ENCODE measurements at places on chromosomes 7 and 10. TPM values are rescaled to one million over a fixed set of nuclear protein-coding genes. Genes with fewer than 3 reads are reported as not detected.
A peak's percentile ranks its signal among the peaks of the same experiment; 100 is the strongest.

- DNase-seq = peak; percentile 3
- no peak overlapping the region for H3K27ac ChIP-seq
- no peaks in the 10 kb centered on the region for H3K36me3 ChIP-seq
- peaks cover 17% of the 10 kb centered on the region for H3K4me1 ChIP-seq
Measured at GRCh38 chr7:112572669-112573301, 92.0 kb downstream of the LSMEM1 start.

Gene HOXA7
- not detected for total RNA-seq

Gene TFPI2
- 0.96 TPM for total RNA-seq

Gene TMEM72
- not detected for total RNA-seq

DNA sequence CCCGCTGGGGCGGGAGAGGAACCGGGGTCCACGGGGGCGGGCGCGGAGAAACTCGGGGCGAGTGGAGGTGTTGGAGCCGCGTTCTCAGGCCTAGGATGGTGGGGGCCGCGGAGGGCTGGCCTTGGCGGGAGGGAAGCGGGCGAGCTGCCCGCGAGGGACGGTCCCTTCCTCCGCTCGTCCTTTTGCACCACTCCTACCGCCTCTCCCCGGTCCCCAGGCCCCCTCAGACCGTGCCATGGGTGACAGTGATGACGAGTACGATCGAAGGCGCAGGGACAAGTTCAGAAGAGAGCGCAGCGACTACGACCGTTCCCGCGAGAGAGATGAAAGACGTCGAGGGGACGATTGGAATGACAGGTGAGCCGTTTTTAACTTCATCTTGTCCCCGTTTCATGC, 451 bp downstream of the SRRT start:
- peaks cover 32% of the 10 kb centered on the region for H3K4me1 ChIP-seq
- no peaks in the 10 kb centered on the region for H3K27me3 ChIP-seq
- H3K27ac ChIP-seq = peak overlapping the region; percentile 91

Gene PMPCB
- 70.9 TPM for total RNA-seq

- H3K27ac ChIP-seq = no peak overlapping the region
- no peak overlapping the region for H3K4me3 ChIP-seq
- peaks cover 36% of the 10 kb centered on the region for H3K36me3 ChIP-seq
- no peak for DNase-seq
- H3K4me1 ChIP-seq = no peaks in the 10 kb centered on the region
Measured at GRCh38 chr7:157377436-157378124, 40.8 kb downstream of the DNAJB6 start.

GRCh38 chr10:110163192-110163773, 44.1 kb upstream of the MXI1 start:
- no peak overlapping the region for H3K4me3 ChIP-seq
- no peak overlapping the region for H3K27ac ChIP-seq
- DNase-seq = no peak
- H3K36me3 ChIP-seq = no peaks in the 10 kb centered on the region
- peaks cover 14% of the 10 kb centered on the region for H3K4me1 ChIP-seq

GRCh38 chr10:19958787-19959186, 142.6 kb downstream of the PLXDC2 start:
- no peak overlapping the region for H3K4me3 ChIP-seq
- H3K36me3 ChIP-seq = no peaks in the 10 kb centered on the region
- H3K27ac ChIP-seq = no peak overlapping the region
- DNase-seq = no peak

GRCh38 chr7:142803901-142804300, 33.1 kb downstream of the PRSS2 start:
- no peak overlapping the region for H3K4me3 ChIP-seq
- peaks cover 34% of the 10 kb centered on the region for H3K36me3 ChIP-seq
- peaks cover 66% of the 10 kb centered on the region for H3K4me1 ChIP-seq
- no peaks in the 10 kb centered on the region for H3K27me3 ChIP-seq
- DNase-seq = no peak

Gene KCP
- 3.8 TPM for total RNA-seq

DNA sequence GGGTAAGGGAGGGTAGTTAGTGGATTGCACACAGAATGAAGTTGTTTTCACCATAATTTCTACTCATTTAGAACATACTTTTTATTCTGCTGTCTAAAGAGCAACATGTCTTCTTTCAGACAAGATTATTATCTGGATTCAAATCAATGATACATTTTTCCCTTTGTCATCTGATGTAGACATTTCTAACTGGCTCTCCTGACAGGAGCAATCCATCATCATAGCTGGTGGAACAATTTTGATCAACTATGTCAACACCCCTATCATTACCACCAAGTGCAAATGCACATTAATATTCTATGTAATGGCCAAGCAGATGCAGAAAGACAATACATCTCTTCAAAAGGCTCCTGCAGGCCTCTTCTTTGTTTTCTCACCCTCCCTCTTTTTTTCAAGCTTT, 672.9 kb upstream of the LRRTM3 start:
- no peaks in the 10 kb centered on the region for H3K4me1 ChIP-seq
- H3K36me3 ChIP-seq = no peaks in the 10 kb centered on the region
- H3K27ac ChIP-seq = no peak overlapping the region
- H3K4me3 ChIP-seq = no peak overlapping the region

DNA sequence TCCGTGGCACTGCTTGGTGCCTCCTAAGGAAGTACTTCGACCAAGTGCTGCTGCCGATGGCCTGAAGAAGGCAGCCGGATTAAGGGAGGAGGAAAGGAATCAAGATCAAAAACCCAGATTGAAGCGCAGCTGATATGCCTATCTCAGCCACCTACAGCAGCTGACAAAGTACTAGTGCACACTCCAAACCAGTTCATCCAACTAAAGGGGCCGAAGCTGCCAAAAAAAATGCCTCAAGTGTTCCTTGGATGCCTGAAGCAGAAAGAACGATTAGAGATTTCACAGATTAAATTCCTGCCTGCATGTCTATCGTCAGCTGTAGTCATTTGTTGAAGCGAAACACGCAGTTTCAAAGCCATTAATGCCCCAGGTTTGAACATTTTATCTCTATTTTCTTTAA, 65.7 kb downstream of the TNRC18 start:
- no peak overlapping the region for H3K27ac ChIP-seq
- H3K36me3 ChIP-seq = peaks cover 17% of the 10 kb centered on the region
- H3K4me3 ChIP-seq = no peak overlapping the region
- no peaks in the 10 kb centered on the region for H3K4me1 ChIP-seq

GRCh38 chr10:121624836-121625486, 26.7 kb upstream of the FGFR2 start:
- H3K4me3 ChIP-seq = no peak overlapping the region
- H3K27me3 ChIP-seq = no peaks in the 10 kb centered on the region
- no peak overlapping the region for H3K27ac ChIP-seq

Gene ANK3
- total RNA-seq = 21.6 TPM

- no peaks in the 10 kb centered on the region for H3K4me1 ChIP-seq
- H3K4me3 ChIP-seq = no peak overlapping the region
- H3K27ac ChIP-seq = no peak overlapping the region
- H3K36me3 ChIP-seq = no peaks in the 10 kb centered on the region
- DNase-seq = no peak
Measured at GRCh38 chr7:46133751-46134150, 212.7 kb upstream of the IGFBP3 start.

Gene C10orf143
- 9.1 TPM for total RNA-seq

Gene OR6B1
- total RNA-seq = not detected

DNA sequence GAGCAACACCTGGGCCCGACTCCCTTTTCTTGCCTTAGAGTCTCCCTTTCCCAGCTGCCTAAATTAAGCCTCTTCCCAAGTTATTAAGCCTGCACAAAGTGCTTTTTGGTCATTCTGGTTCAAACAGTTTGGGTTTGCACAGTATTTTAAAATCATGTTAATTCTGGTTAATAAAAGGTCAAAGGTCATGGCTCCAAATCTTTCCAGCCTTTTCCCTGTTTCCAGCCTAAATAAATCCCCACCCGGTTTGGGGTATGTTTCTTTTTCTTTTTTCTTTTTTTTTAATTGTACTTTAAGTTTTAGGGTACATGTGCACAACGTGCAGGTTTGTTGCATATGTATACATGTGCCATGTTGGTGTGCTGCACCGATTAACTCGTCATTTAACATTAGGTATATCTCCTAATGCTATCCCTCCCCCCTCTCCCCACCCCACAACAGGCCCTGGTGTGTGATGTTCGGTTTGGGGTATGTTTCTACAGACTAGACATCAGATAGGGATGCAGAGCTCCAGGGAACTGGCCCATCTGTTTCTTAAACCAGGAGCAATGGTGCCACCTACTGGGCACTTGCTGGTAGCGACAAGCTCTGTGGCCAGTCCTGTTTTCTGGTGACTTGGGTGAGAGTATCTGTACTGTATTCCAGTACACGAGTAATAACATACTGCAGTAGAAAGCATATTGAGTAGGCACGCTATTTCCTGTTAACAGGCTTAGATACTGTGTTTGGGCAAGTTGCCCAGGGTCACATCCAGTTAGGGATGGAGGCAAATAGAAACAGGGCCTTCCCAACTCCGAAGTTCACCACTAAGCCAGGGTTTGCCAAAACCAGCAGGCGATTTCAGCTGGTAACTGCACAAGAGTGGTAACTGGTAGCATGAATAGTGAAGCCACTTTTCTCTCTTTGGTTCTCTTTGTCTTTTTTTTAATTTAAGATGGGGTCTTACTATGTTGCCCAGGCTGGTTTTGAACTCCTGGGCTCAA, 60.6 kb upstream of the TRIM8 start:
- peak; percentile 85 for DNase-seq
- H3K27me3 ChIP-seq = no peaks in the 10 kb centered on the region
- no peak overlapping the region for H3K4me3 ChIP-seq
- H3K36me3 ChIP-seq = no peaks in the 10 kb centered on the region

Gene NYAP1
- total RNA-seq = not detected

Gene ADIRF
- total RNA-seq = not detected

Gene SSC4D
- total RNA-seq = not detected

DNA sequence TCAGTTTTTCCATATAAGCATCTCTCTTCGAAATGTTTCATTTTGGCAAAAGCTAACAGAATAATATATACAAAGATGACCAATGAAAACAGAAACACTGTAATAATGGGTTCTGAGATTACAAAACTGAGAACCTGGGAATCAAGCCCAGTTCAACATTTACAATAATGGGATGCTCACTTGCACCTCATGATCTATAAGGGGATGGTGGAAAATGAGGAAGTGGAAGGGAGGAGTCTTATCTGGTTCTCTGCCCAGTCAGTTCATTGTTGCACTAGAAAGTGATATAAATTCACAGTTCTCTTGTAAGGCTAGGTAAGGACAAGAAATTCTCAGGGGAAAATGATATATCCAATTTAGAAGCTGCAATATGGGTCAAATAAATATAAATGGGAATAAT, 31.7 kb upstream of the RHOBTB1 start:
- H3K4me3 ChIP-seq = no peak overlapping the region
- H3K36me3 ChIP-seq = no peaks in the 10 kb centered on the region
- DNase-seq = no peak
- H3K27ac ChIP-seq = no peak overlapping the region
- H3K4me1 ChIP-seq = no peaks in the 10 kb centered on the region
- no peaks in the 10 kb centered on the region for H3K27me3 ChIP-seq

DNA sequence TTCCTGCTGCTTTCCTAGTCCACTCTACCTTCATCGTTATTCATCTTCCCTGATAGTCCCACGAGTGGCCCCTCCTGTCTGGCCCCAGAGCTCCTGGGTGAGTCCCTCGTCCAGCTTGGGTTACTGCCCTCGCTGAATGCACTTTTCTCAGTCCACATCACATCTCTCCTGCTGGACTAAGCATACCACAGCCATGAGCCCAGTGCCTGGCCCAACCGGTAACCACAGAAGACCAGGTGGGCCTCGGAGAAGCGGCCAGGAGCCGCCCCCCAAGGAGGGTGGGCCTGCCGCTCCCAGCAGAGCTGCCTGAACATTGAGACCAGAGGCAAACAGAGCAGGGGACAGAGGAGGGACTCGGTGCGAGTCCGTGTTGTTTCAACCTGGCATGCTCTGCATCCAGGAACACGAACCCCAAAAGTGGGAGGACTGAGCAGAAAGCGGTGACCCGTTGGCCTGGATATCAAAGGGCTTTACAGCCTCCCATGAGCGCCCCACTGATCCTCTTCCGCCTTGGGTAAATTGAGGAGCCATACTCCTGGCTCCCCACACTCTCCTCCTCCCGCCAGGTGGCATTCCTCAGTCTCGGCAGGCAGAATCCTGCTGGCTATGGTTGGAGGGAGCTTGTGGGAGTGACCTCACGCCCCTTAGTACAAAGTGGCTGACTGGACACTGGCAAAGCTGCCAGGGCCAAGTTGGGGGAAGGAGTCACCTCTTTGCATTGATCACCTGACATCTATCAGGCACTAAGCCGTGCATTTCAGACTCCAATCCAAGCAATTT, 13.3 kb downstream of the TMEM72 start:
- H3K4me1 ChIP-seq = no peaks in the 10 kb centered on the region
- no peaks in the 10 kb centered on the region for H3K27me3 ChIP-seq
- no peak overlapping the region for H3K27ac ChIP-seq
- DNase-seq = no peak
- no peaks in the 10 kb centered on the region for H3K36me3 ChIP-seq

Gene CRHR2
- not detected for total RNA-seq

GRCh38 chr10:58817201-58817846, 304.7 kb downstream of the BICC1 start:
- H3K27me3 ChIP-seq = no peaks in the 10 kb centered on the region
- H3K27ac ChIP-seq = no peak overlapping the region
- H3K4me1 ChIP-seq = no peaks in the 10 kb centered on the region
- DNase-seq = no peak
- no peaks in the 10 kb centered on the region for H3K36me3 ChIP-seq

GRCh38 chr10:6300106-6300783, 97.5 kb downstream of the PFKFB3 start:
- peak overlapping the region; percentile 75 for H3K27ac ChIP-seq
- no peaks in the 10 kb centered on the region for H3K27me3 ChIP-seq
- DNase-seq = peak; percentile 86
- H3K36me3 ChIP-seq = no peaks in the 10 kb centered on the region
- H3K4me1 ChIP-seq = peaks cover 74% of the 10 kb centered on the region

GRCh38 chr10:227014-227413, 91.8 kb downstream of the ZMYND11 start:
- no peak for DNase-seq
- no peaks in the 10 kb centered on the region for H3K36me3 ChIP-seq
- H3K4me1 ChIP-seq = no peaks in the 10 kb centered on the region
- no peak overlapping the region for H3K27ac ChIP-seq
- H3K4me3 ChIP-seq = no peak overlapping the region

DNA sequence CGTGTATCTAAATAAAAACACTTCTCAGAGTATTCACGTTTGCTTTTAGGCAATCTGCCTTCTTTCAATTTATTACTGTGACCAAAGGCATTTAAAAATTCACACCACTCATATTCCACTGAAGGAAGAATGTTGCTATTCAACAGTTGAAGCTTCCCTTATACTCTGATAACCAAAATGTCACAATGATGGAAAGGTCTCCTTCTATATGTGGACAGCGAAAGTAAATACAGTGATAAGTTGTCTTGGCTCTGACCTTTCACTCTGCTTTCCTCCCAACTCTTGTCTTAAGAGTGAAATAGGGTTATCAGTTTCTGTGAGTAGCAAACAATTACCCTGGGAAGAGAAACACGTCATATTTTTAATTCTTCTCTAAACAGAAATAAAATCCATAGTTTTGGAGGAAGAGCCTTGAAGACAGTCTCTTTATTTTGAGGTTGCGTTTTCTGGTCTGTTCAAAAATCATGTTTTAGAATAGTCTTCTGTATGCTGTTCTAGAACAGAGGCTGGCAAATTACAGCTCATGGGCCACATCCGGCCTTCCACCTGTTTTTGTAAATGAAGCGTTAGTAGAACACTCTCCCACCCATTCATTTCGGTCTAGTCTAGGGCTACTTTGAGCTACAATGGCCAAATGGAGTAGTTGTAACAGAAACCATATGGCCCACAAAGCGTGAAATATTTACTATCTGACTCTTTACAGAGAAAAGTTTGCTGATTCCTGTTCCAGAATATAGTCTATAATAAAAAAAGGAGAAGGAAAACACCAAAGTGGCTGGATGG, 41.3 kb downstream of the ETV1 start:
- no peak overlapping the region for H3K27ac ChIP-seq
- H3K4me3 ChIP-seq = no peak overlapping the region
- H3K4me1 ChIP-seq = no peaks in the 10 kb centered on the region
- H3K27me3 ChIP-seq = no peaks in the 10 kb centered on the region
